ENCODE measurements at places on chromosomes 11 and 22. TPM values are rescaled to one million over a fixed set of nuclear protein-coding genes. Genes with fewer than 3 reads are reported as not detected.

PKDREJ gene
- total RNA-seq = 0.08 TPM

IL17REL gene
- total RNA-seq = not detected

CEND1 gene
- not detected for total RNA-seq

TRIM49 gene
- total RNA-seq = not detected

MRGPRE gene
- 0.36 TPM for total RNA-seq

PVALB gene
- total RNA-seq = not detected

NOX4 gene
- 3.5 TPM for total RNA-seq

BBOX1 gene
- not detected for total RNA-seq

KCNK7 gene
- total RNA-seq = 0.85 TPM

TCN2 gene
- 14.1 TPM for total RNA-seq

MB gene
- total RNA-seq = 16,708 TPM

MAJIN gene
- total RNA-seq = not detected

OLFML1 gene
- 7.3 TPM for total RNA-seq

PNPLA5 gene
- total RNA-seq = not detected

CAPN5 gene
- 2.3 TPM for total RNA-seq

VSIG2 gene
- total RNA-seq = 1.2 TPM

SLCO2B1 gene
- total RNA-seq = 22.7 TPM

KRTAP5-2 gene
- total RNA-seq = not detected

LMF2 gene
- 23.4 TPM for total RNA-seq

P4HA3 gene
- 0.16 TPM for total RNA-seq

OR52A1 gene
- not detected for total RNA-seq

CDKN1C gene
- 33.0 TPM for total RNA-seq

RFPL1 gene
- not detected for total RNA-seq

BEST1 gene
- 0.58 TPM for total RNA-seq

MRGPRX4 gene
- total RNA-seq = not detected

SEC14L6 gene
- not detected for total RNA-seq

KBTBD3 gene
- 13.8 TPM for total RNA-seq

CLCF1 gene
- 0.82 TPM for total RNA-seq

MSANTD2 gene
- 2.7 TPM for total RNA-seq

BTG4 gene
- not detected for total RNA-seq

ZC3H12C gene
- 16.8 TPM for total RNA-seq

OR51E2 gene
- total RNA-seq = not detected

CRACR2B gene
- total RNA-seq = 23.2 TPM

TRIM34 gene
- 1.7 TPM for total RNA-seq

TSPAN18 gene
- 129 TPM for total RNA-seq

CECR2 gene
- total RNA-seq = 3.1 TPM

OR2AT4 gene
- not detected for total RNA-seq
